ENCODE measurements at places on chromosomes 11 and 22.
A peak's percentile ranks its signal among the peaks of the same experiment; 100 is the strongest.

GRCh38 chr11:82775736-82776346 lies 42.2 kb upstream of the FAM181B start:
- peak; percentile 29 for DNase-seq

GRCh38 chr11:131864228-131864627 lies 493.8 kb downstream of the NTM start:
- no peak for DNase-seq

DNA sequence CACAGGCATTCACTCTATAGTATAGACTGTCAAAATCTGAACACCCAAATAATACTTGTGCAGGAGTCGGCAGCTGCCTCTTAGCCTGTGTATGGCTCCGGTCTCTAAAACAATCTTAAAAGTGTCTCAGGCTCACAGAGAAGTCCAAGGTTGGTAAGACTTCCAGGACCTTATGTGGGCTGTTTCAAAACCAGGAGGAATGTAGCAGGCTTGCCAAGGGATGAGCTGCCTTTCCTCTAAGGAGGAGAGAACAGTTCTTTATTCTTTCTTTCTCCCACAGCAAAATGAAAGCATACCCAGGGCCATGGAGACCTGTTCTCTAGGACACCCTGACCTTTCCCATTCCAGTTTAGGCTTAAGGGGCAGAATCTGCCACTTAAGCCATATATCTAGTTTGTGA lies 176.5 kb downstream of the TRPC6 start:
- DNase-seq = no peak

GRCh38 chr11:65719871-65720210 lies 757 bp downstream of the RNASEH2C start:
- peak; percentile 43 for DNase-seq

- DNase-seq = no peak
Measured at GRCh38 chr11:77467993-77468392, 5.9 kb downstream of the PAK1 start.

GRCh38 chr22:43148581-43148980 lies 2.8 kb upstream of the TSPO start:
- DNase-seq = no peak

DNA sequence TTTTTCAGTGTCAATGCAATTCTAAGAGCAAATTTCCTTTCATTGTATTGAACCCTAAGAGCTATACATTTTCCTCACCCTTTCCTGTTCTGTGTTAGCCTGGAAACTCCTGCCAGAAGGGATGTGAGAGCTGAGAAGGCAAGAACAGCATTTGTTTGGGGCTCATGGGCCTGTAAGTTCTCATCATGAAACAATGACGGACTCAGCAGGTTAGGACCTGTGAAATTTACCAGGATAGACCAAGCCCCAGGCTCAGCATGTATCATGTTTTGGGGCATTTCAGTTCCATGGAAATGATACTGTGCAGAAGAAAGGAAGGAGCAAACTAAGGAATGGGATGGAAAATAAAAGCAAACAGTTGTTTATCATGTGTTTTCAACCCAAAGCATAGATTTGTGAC lies 41.6 kb downstream of the NTM start:
- no peak for DNase-seq

DNA sequence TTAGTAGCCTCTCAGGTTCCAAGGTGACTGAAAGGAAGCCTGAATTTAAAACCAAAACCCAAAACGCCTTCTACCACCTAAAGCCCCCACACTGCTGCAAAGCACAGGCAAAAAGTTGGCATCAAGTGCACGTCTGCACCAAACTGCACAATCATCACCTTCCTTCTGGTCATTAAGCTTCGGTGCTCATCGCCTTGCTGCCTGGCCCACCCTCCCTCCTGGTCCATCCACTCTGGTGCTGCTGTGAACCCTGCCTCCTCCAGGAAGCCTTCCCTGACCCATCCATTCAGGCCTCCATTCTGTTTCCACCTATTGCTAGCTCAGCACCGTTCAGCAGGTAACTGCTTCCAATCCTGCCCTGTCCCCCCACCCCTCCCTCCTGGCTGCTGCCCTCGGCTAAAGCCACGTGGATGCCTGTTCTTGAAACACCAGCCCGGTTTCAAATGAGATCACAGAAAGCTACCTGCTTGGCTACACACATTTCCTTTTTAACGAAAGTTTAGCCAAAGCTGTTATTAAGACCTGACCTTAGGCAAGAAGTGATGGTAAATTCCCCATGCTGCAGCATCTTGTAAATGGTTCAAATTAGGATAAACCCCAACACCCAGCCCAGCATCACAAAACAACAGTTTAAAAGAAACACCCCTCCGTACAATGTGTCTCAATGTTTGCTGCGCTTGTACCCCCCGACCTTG lies 53.8 kb upstream of the CD5 start:
- DNase-seq = no peak

DNA sequence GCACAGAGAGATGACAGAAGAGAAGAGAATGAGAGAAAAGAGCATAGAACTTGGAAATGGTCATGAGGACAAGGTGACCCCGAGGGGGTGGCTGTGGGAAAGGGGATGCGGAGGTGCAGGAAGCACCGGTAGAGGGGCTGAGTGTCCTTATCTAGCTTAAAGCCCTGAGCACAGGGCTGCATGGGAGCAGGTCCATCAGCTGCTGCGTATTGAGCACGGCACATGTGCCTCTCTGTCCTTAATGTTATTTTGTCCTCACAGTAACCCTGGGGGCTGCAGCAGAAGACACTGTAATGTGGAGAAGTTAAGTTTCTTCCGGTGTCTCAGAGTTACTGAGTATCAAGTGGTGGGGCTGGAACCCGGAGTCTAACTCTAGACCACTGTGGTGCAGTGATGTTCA lies 94.4 kb upstream of the OR4B1 start:
- DNase-seq = no peak

DNA sequence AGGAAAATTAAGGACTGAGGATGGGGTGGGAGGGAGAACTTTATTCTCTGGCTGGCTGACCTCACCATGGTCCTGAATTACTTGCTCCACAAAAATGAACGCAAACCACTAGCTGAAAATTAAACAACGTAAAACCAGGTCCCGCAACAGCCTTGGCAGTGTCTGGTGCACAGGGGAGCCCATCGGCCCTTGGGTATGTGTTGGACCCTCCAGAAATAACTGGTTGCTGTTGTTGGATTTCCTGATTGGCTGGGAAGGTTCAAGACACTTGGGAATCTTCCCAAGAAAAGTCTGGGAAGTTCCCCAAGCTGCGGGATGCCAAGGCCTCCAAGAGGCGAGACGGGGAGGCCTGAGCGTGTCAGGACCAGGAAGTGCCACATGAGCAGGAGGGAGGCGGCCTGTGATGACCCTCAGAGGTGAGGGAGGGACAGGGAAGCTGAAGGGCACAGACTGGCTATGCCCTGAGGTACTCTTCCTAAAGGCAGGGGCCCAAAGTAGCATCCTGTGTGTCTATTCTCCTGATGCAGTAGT lies 10.4 kb upstream of the RASL10A start:
- DNase-seq = no peak

DNA sequence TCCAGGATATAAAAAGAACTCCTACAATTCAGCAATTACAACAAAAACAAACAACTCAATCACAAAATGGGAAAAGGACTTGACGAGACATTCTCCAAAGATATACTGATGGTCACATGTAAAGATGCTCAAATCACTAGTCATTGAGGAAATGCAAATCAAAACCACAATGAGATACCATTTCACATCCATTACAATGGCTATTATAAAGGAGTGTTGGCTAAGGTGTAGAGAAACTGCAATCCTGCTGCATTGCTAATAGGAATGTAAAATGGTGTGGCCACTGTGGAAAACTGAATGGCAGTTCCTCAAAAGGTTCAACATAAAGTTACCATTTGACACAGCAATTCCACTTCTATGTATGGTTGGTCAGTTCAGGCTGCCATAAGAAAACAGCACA lies 11.8 kb upstream of the TBCEL start:
- DNase-seq = no peak

DNA sequence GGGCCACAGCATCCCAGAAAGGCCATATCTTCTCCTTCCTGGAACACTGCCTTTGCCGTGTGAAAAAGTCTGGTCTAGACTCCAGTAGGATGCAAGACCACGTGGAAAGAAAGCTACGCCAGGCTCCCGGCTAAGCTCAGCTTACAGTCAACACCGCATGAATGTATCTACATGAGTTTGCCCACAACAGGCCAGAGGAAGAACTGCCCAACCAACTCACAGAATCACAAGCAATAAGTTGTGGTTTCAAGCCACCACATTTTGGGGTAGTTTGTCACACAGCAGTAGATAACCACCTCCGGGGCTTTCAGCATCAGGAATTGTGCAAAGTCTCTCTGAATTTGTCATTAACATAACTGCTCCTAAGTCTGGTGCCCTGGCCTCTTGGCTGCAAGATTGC lies 27.3 kb downstream of the HSPA8 start:
- no peak for DNase-seq

- DNase-seq = peak; percentile 80
Measured at GRCh38 chr11:61814958-61815789, 1.6 kb downstream of the FADS1 start.

DNA sequence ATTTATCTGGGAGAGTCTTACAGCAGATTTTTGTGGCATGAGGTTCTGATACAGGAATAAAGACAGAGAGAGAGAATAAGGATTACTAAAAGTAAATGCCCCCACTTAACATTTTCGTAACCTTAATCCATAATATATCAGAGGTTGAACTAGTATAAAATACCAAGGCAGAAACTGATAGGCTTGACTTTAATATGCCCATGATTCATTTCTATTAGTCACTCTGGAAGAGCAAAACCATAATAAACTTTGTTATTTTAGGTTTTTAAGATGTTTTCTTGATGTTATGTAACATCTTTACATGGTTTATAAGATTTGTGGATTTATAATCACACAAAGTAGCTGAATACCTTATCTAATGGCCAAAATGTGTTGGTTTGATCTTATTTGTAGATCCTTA lies 19.1 kb downstream of the GUCY1A2 start:
- DNase-seq = no peak
